ENCODE measurements at places on chromosomes 16 and 17. TPM values are rescaled to one million over a fixed set of nuclear protein-coding genes. Genes with fewer than 3 reads are reported as not detected.
A peak's percentile ranks its signal among the peaks of the same experiment; 100 is the strongest.

DNA sequence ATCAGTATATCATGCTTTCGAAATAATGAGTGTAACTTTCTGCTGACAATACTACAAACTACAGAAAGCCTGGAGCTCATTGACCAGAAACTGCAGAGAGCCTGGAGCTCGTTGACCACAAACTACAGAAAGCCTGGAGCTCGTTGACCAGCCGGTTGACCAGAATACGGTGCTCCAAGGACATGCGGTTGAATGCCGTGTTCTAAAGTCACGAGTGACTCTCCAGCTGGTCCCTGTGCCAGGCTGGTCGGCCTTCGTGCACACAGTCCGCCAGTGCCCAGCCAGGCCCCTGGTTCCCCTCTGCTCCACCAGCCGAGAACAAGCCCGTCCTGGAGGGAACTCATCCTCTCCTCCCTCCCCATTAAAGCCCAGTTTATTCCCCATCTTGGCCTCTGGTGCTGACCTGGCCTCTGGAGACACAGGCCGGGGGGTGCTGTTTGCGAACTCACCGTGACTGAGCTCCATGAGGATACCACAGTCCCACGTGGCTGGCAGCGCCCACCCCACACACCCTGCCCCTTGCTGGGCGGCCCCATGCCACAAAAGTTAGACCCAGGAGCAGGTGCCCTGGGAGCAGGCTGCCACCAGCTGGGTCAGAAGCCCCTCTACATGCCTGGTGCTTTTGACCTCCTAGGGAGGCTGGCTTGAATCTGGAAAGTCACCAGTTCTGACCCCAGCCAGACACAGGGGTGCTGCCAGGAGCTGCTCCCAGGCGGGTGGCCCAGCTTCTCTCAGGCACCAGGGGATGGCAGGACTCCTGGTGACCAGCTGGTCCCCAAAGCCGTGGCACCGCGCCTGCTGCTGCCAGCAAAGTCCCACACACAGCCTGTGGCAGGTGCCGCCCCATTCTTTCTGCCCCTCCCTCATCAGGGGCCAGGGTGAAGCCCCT, 15.5 kb upstream of the CDH15 start:
- no peaks in the 10 kb centered on the region for H3K36me3 ChIP-seq
- H3K27me3 ChIP-seq = no peaks in the 10 kb centered on the region
- peak; percentile 41 for DNase-seq
- no peak overlapping the region for H3K4me3 ChIP-seq
- peaks cover 13% of the 10 kb centered on the region for H3K4me1 ChIP-seq

The NXPH3 gene
- 0.30 TPM for total RNA-seq

The ZSCAN10 gene
- not detected for total RNA-seq

The PLXDC1 gene
- 3.3 TPM for total RNA-seq

The NHLRC4 gene
- 18.7 TPM for total RNA-seq

GRCh38 chr17:82863941-82864712, 24.3 kb upstream of the ZNF750 start:
- H3K36me3 ChIP-seq = no peaks in the 10 kb centered on the region
- DNase-seq = peak; percentile 77
- peaks cover 11% of the 10 kb centered on the region for H3K4me1 ChIP-seq
- no peak overlapping the region for H3K27ac ChIP-seq
- no peaks in the 10 kb centered on the region for H3K27me3 ChIP-seq

The MT1H gene
- not detected for total RNA-seq

The PRPSAP2 gene
- total RNA-seq = 25.3 TPM

DNA sequence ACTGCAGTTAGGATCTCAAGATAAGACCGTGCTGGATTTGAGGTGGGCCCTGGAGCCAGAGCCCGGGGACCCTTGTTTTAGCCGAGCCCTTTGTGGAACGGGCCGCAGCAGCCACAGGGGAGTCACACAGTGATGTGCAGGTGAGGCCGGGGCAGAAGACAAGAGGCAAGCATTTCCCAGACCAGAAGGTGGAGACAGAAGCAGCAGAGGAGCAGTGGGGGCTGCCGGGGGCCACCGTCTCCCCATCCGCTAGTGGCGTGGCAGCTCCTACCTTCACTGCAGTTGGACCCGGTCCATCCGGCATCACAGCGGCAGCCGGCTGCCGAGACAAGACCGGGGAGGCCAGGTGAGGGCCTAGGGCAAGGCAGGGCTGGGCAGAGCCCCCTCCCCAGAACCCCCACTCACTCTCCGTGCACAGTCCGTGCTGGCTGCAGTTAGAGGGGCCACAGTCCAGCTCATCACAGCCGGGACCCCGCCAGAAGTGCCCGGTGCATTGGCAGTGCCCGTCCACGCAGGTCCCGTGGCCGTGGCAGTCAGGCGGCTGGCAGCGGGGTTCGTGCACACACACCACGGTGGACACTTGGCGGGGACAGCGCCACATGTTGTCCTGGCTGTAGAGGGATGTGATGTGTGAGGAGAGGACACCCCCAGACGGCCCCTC, 6.0 kb downstream of the NAGPA start:
- no peaks in the 10 kb centered on the region for H3K36me3 ChIP-seq
- H3K27ac ChIP-seq = no peak overlapping the region
- peaks cover 3% of the 10 kb centered on the region for H3K4me1 ChIP-seq
- no peak for DNase-seq

The KRTAP9-4 gene
- total RNA-seq = not detected

The CCL4L2 gene
- not detected for total RNA-seq

- no peaks in the 10 kb centered on the region for H3K27me3 ChIP-seq
- no peak overlapping the region for H3K4me3 ChIP-seq
- H3K36me3 ChIP-seq = no peaks in the 10 kb centered on the region
These were observed 5.5 kb downstream of the DOK4 start for GRCh38 chr16:57480754-57481230.

The ABCA9 gene
- 4.4 TPM for total RNA-seq

DNA sequence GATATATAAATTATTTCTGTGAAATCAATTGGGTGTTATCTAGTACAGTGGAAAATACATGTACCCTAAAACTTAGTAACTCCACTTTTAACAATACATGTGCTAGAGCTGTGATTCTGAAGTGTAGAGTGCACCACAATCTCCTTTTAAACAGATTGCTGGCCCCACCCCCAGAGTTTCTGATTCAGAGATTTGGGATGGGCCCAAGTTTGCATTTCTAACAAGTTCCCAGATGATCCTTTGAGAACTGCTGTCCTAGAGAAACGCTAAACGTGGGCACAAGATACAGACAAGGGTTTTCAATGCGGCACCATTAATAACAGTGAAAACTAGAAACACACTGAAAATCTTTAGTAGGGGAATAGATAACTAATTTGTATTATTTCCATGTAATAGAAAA, 49.2 kb downstream of the NXPH3 start:
- no peak overlapping the region for H3K4me3 ChIP-seq
- no peak overlapping the region for H3K27ac ChIP-seq
- peaks cover 33% of the 10 kb centered on the region for H3K4me1 ChIP-seq
- no peaks in the 10 kb centered on the region for H3K27me3 ChIP-seq

The RND2 gene
- 2.2 TPM for total RNA-seq

DNA sequence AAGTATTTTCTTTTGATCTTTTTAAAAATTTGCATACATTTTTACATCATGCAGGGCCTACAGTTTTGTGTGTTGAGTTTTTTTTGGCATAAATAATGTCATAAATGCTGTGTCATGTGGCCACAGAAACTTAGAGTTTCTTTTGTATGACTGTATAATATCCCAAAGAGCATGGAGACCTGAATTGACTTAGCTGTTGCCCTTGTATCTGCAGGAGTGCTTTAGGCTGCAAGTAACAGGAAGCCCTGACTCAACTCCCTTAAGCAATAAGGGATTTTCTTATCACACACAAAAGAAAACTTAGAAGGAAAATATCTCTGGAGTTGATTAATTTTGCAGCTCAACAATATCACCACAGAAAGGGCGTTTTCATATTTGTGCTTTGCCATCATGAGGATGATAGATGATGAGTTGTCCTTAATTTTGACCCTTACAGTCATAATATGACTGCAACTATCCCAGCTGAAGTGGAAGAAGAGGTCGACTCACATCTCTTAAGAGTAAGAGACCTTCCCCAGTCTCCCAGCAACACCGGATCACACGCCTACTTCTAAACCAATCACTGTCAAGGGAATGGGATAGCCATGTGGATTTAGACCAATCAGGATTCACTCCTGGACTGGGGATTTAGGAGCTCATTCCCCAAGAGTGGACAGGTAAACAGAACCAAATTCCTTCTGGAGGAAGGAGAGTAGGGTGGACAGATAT, 138.9 kb downstream of the GSG1L start:
- H3K27ac ChIP-seq = no peak overlapping the region
- no peaks in the 10 kb centered on the region for H3K4me1 ChIP-seq

GRCh38 chr16:68179196-68179795, 56.6 kb downstream of the ESRP2 start:
- no peak overlapping the region for H3K27ac ChIP-seq
- no peaks in the 10 kb centered on the region for H3K4me1 ChIP-seq
- H3K4me3 ChIP-seq = no peak overlapping the region
- no peak for DNase-seq
- H3K36me3 ChIP-seq = peaks cover 24% of the 10 kb centered on the region

DNA sequence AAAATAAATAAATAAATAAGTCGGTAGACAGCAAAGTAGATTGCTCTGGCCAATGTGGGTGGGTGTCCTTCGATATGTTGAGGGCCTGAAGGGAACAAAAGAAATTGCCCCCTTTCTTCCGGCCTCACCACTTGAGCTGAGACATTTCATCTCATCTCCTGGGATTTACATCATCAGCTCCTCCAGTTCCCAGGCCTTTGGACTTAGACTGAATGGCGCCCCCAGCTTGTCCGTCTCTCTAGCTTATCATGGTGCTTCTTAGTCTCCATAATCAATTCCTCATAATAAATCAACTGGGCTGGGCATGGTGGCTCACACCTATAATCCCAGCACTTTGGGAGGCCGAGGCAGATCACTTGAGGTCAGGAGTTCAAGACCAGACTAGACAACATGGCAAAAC, 13.8 kb upstream of the HAP1 start:
- H3K27me3 ChIP-seq = no peaks in the 10 kb centered on the region
- no peaks in the 10 kb centered on the region for H3K4me1 ChIP-seq
- no peaks in the 10 kb centered on the region for H3K36me3 ChIP-seq
- no peak for DNase-seq
- H3K4me3 ChIP-seq = no peak overlapping the region

DNA sequence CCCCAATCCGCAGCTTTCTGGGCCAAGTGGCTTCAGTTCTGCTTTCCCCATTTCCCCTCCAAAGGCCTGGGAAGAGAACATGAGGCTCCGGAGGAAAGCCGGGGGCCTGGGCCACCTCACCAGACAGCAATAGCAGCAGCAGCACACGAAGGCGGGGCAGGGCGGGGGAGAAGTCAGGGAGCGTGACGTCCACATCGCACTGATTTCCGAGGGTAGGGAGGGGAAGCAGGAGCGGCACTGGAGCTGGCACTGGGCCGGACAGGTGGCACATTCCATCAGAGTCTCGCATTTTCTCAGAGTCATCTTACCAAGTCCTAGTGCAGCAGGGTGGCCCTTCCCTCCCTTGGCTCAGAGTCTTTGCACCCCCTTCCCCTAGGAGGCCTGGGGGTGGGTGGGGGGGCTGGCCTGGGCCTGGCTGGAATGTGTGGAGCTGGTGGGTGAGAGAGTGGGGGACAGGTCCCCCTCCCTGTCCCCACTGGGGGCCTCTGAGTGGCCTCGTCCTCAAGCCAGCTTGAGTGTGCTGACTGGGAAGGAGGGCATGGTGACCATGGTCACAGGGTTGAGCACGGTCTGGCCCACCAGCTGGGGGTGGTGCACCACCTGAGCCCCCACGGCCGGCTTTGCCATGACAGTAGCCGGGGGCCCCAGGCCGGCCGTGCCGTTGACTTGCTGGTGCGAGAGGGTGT, 14.3 kb downstream of the MNT start:
- H3K27me3 ChIP-seq = no peaks in the 10 kb centered on the region
- H3K4me3 ChIP-seq = no peak overlapping the region
- DNase-seq = no peak
- peaks cover 44% of the 10 kb centered on the region for H3K4me1 ChIP-seq

The REXO5 gene
- total RNA-seq = 10.1 TPM

DNA sequence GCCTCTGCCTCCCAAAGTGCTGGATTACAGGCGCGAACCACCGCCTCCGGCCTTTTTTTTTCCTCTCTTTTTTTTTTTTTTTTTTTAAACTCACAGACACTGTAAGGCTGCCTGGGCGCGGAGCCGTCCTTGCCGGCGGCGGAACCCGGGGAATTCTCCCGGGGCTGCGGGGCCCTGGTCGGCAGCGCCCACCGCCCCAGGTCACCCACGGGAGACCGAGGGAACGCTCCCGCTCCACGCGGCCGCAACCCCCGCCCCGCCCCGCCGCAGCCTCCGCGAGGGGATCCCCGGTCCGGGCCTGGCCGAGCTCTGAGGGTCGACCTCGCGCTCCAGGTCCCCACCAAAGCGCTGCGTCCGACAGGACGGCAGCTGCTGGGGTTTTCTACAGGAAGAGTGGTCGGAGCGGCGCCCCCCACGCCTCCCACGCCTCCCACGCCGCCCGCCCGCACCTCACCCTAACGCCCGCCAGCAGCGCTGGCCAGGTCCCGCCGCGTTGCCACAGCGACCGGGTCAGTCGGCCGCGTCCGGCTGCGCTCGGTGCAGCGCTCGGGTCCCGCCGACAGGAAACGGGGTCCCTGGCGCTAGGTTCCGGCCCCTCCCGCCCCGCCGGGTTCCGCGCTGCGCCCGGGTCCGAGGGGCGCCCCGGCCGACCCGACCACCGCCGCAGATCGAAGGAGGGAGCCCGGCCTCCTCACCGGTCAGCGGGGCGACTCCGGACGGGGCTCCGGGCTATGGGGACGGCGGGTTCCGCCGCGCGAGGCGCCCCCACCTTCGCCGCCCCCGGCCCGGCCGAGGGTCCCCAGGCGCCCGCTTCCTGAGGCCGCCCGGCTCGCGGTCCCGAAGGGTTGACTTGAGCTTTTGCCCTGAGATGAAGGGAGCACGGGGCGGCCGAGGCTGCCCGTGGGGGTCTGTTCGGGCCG, at the start of gene CCDC57:
Gene CCDC57, minus strand, starts transcription at position 512 of the 920 bp plus-strand sequence. CDS start 10,898 bp downstream, outside the sequence.
- no peaks in the 10 kb centered on the region for H3K36me3 ChIP-seq
- H3K27ac ChIP-seq = peak within 1 kb of the TSS; percentile 14
- no peaks in the 10 kb centered on the region for H3K27me3 ChIP-seq
- peaks cover 35% of the 10 kb centered on the region for H3K4me1 ChIP-seq
- DNase-seq = peak; percentile 84
- H3K4me3 ChIP-seq = peak within 1 kb of the TSS; percentile 83

The NTN1 gene
- total RNA-seq = 0.52 TPM

GRCh38 chr17:5714993-5715392, 130.7 kb upstream of the NLRP1 start:
- no peak overlapping the region for H3K27ac ChIP-seq
- no peak overlapping the region for H3K4me3 ChIP-seq
- H3K4me1 ChIP-seq = no peaks in the 10 kb centered on the region
- DNase-seq = no peak
- H3K36me3 ChIP-seq = no peaks in the 10 kb centered on the region

- H3K27me3 ChIP-seq = no peaks in the 10 kb centered on the region
- peaks cover 88% of the 10 kb centered on the region for H3K4me1 ChIP-seq
- H3K36me3 ChIP-seq = no peaks in the 10 kb centered on the region
These were observed 6.4 kb downstream of the SIAH1 start for GRCh38 chr16:48378836-48379235.

The NPIPA3 gene
- 1.9 TPM for total RNA-seq

GRCh38 chr16:15613676-15614075, 29.3 kb downstream of the MARF1 start:
- no peak overlapping the region for H3K27ac ChIP-seq
- DNase-seq = no peak
- H3K36me3 ChIP-seq = peaks cover 80% of the 10 kb centered on the region
- no peak overlapping the region for H3K4me3 ChIP-seq
- H3K4me1 ChIP-seq = no peaks in the 10 kb centered on the region

GRCh38 chr16:53576210-53576609, 73.2 kb upstream of the AKTIP start:
- H3K4me3 ChIP-seq = no peak overlapping the region
- H3K27me3 ChIP-seq = no peaks in the 10 kb centered on the region
- no peaks in the 10 kb centered on the region for H3K36me3 ChIP-seq

GRCh38 chr17:41278176-41278955, 2.9 kb downstream of the KRTAP9-7 start:
- no peak for DNase-seq
- H3K27me3 ChIP-seq = no peaks in the 10 kb centered on the region
- no peak overlapping the region for H3K27ac ChIP-seq
- no peak overlapping the region for H3K4me3 ChIP-seq
- no peaks in the 10 kb centered on the region for H3K36me3 ChIP-seq

Data from adrenal gland (tissue), 19 donors.